Spinal cord (tissue), 10 donors: ENCODE measurements at places on chromosomes 13 and 19. TPM values are rescaled to one million over a fixed set of nuclear protein-coding genes. Genes with fewer than 3 reads are reported as not detected.

PPP1R37 gene
- total RNA-seq: 25.8 TPM

FAM83E gene
- total RNA-seq: 0.61 TPM

C19orf12 gene
- total RNA-seq: 29.8 TPM

JUNB gene
- total RNA-seq: 90.7 TPM

SIGLEC14 gene
- total RNA-seq: 1.1 TPM

CEACAM8 gene
- 7.4 TPM for total RNA-seq

FLT3 gene
- 1.9 TPM for total RNA-seq

ZNF99 gene
- 0.50 TPM for total RNA-seq

PEG3 gene
- total RNA-seq: 160 TPM

MIER2 gene
- 9.4 TPM for total RNA-seq

KCNRG gene
- 7.5 TPM for total RNA-seq
